ENCODE measurements at places on chromosomes 7 and 10. TPM values are rescaled to one million over a fixed set of nuclear protein-coding genes. Genes with fewer than 3 reads are reported as not detected.

Gene CAMK1D
- total RNA-seq, result 2.4 TPM

Gene DEPP1
- 0.37 TPM for total RNA-seq

Gene GALNT11
- total RNA-seq, result 20.8 TPM

Gene IL2RA
- 302 TPM for total RNA-seq

Gene CFAP58
- total RNA-seq, result 0.56 TPM

Gene HABP2
- total RNA-seq, result not detected

Gene DYDC1
- total RNA-seq, result not detected

Gene GHRHR
- total RNA-seq, result not detected

Gene INTS15
- total RNA-seq, result 40.4 TPM

Gene TUBAL3
- not detected for total RNA-seq

Gene SORCS1
- not detected for total RNA-seq

Gene VIPR2
- total RNA-seq, result not detected

Gene FEZF1
- not detected for total RNA-seq

Gene CPED1
- 0.16 TPM for total RNA-seq

Gene HOXA6
- not detected for total RNA-seq

Gene TSPAN15
- total RNA-seq, result 2.5 TPM

Gene CTAGE8
- not detected for total RNA-seq

Gene KRIT1
- total RNA-seq, result 46.4 TPM

Gene TMEM139
- total RNA-seq, result 0.41 TPM

Gene IPMK
- total RNA-seq, result 5.7 TPM

Gene KLF14
- not detected for total RNA-seq

Gene PROSER2
- 0.23 TPM for total RNA-seq

Gene WDR86
- 0.29 TPM for total RNA-seq

Gene AKR1C8
- not detected for total RNA-seq

Gene PHTF2
- total RNA-seq, result 41.5 TPM

Gene AIFM2
- total RNA-seq, result 13.8 TPM

Gene ITPRID1
- total RNA-seq, result not detected

Gene SLC13A4
- not detected for total RNA-seq

Gene RBP4
- not detected for total RNA-seq

Gene GDF10
- total RNA-seq, result not detected

Gene CRYGN
- total RNA-seq, result not detected

Gene HHEX
- not detected for total RNA-seq

Gene CHCHD3
- total RNA-seq, result 49.5 TPM

Gene PPP1R3C
- total RNA-seq, result not detected

Measured in activated CD8-positive, alpha-beta memory T cell treated with anti-CD3 and anti-CD28 coated beads, Interleukin-2, amount 10 ng/mL, durations not matched to agents 7 days and 5 days (primary cell).